ENCODE measurements at places on chromosomes 2 and 18.

- DNase-seq: no peak
Observed at GRCh38 chr2:63788071-63788470, 53.6 kb upstream of the UGP2 start.

DNA sequence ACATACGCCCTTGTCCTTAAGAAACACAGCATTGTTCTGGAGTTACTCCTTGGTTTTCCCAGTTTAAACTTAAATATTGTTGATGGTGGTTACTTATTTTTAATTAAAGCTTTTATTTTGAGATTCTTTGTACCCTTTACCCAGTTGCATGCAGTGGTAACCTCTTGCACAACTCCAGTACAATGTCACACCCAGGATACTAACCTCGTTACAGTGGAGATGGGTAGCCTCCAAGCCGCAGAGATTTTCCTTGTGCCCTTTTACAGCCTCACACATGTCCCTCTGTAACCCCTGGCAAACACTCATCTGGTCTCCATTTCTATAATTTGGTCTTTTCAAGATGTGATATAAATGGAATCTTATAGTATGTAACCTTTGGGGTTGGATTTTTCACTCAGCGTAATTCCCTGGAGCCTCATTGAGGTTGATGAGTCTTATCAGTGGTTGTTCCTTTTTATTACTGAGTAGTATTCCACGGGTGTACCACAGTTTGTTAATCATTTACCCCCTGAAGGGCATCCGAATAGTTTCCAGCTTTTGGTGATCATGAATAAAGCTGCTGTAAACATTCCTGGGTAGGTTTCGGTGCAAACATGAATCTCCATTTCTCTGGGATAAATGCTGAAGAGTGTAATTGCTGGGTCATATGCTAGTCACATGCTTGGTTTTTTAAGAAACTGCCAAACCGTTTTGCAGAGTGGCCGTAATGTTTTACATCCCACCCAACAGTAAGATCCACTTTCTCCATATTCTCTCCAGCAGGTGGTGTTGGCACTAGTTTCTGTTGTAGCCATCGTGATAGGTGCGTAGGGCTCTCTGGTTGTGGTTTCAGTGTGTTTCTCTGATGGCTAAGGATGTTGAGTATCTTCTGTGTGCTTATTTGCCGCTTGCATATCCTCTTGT, 68.6 kb downstream of the DGKD start:
- DNase-seq: no peak

- no peak for DNase-seq
Observed at GRCh38 chr2:170461889-170462288, 253.2 kb upstream of the SP5 start.

DNA sequence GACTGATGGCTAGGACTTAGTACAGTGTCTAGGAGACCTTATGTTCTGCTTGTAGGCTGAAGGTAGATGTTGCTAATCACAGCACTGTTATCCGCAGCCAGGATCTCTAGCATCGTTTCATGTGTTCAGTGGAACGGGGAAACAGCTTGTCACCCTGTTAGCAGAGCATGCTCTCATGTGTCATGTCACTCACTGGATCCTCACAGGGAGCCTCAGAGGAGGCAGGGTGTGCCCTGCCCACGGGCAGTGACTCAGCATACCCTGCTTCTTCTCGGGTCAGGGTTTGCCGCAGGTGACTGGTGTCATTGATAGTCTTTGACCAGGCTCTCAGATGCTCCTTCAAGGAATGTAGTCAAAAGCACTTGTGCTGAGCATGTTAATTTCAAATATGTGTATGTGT, 44.4 kb downstream of the RPIA start:
- no peak for DNase-seq

GRCh38 chr2:86790676-86791572, at the start of gene CD8A:
CD8A (minus strand) TSS chr2:86790913; CDS start chr2:86790825, 88 bp downstream.
- no peak for DNase-seq

GRCh38 chr18:57343833-57344232, 8.5 kb upstream of the ST8SIA3 start:
- no peak for DNase-seq

DNA sequence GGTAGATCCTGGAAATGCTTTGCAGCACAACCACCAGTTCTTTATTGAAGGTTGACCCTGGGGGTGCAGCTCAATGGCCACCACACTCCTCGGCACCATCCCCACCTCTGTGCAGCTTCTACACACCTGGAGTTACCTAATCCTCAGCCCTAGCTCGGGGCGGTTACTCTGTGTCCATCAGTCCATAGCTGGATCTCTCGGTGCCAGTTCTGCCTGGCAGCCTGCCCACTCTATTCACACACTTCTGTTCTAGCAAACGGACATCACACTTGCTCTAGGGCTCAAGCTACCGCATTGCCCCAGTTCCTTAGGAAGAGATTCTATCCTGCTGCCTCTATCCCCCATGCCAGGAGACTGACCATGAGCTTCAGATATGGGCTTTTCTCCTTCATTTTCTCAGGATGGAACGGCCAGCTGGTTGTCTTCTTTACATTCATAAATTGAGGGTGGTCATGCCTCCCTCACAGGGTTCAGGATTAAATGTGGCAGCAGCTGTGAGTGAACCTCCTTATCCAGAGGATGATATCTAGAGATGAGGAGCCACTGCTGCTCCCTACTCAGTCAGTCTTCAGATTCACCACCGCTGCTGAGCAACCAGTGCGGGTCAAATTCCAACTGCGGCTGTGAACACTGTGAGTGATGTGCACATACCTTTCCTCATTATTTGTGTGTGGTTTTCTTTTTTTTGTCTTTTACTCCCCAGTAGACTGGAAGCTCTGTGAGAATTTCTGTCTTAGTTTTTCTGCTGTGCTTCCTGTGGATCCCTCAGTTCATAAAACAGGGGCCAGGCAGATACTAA, 66.9 kb upstream of the TRIB2 start:
- DNase-seq: no peak

DNA sequence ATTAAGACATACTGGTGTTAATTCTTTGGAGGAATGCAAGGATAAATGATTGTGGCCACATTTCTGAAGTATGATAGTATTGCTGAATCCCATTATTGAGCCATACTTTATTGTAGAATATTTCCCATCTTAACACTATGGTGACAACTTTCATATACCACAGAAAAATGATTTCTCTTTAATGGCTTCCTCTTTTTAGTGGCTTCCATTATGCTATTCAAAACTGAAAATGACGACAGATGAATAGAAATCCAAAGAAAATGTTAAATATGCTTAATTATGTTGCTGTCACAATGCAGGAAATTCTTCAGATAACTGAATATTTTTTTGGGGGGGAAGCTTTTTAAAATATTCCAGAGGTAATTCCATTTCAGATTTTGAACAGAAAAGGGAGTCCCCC, 88.9 kb upstream of the TMEM200C start:
- no peak for DNase-seq

DNA sequence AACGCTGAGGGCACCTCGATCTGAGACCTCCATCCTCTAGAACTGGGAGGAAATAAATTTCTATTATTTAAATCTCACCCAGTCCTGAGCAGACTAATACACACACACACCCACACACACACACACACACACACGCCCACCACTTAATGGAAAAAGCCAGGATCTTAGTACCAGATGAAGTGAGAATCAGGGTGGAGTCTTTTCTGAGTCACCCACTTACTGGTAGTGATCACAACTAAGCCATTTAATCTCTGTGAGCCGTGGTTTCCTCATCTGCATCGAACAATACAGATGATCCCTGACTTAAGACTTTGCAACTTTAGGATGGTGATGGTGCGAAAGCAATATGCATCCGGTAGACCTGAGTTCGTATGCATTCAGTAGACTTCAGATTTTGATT, 18.6 kb downstream of the THNSL2 start:
- DNase-seq: no peak

- no peak for DNase-seq
Observed at GRCh38 chr2:209633911-209634310, 137.7 kb upstream of the UNC80 start.

GRCh38 chr2:40346535-40347354, 105.1 kb downstream of the SLC8A1 start:
- no peak for DNase-seq

- DNase-seq: no peak
Observed at GRCh38 chr2:218063486-218063885, 5.6 kb upstream of the RUFY4 start.

DNA sequence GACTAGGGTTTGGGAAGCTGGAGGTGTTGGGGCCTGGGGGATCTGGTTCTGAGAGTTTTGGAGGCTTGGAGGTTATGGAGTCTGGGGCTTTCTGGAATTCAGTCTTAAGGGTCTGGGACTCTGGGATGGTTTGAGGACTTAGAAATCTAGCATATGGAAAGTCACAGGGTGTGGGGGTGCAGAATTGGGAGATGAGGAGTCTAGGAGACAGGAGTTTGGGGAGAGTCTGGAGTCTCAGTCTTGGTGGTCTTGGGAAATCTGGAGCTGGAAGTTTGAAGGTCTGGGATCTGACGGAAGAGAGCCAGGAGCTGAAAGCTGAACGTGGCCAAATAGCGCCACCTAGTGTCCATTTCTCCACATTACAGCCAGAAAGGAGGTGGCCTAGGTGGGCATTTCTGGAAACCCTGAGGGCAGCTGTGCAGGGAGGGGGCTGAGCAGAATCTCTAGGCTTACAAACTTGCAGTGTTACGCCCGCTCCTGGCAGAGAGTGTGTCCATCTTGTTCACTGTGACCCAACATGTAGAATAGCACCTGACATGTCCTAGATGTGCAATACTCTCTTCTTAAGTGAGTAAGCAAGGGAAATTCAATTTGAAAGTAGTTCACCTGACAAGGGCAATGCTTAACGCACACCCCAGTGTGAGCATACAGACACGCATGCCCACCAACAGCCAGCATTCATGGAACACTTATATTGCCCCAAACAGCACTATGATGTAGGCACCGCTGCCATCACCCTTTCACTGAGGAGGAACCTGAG, 204.8 kb downstream of the TFCP2L1 start:
- DNase-seq: no peak

DNA sequence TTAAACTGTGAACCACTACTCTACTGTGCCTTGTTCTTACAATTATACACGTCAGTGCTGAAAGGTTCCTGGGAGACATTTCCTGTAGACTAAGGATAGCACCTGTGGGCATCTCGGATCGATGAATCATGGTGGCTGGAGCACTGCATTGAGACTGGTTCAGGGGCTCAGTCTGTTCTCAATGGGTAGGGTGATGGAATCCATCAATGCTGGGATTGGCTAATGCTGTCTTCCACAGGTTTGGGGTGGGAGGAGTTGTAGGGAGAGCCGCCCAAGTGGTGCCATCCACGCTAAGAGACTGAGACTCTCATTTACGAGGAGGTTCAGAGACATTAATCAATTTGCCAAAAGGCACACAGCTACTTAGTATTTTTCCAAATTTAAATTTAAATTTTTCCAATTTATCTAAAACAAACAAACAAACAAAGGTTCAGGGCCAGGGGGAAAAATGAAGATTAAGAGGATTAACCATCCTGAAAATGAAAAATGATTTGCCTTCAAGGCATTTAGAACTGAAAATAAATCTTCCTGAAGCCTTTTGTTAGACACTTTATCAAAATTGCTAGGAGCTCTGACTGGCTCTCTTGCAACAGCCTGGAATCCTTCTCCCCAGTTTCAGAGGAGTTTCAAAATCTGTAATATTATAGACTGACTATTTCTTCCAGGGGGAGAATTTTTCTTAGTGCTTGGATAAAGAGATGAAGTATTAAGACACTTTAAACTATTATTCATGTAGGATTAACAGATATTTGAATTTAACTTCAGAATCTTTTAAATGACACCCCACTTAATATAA, 359.2 kb downstream of the TGIF1 start:
- DNase-seq: no peak

- no peak for DNase-seq
Observed at GRCh38 chr2:147867050-147867449, 22.2 kb downstream of the ACVR2A start.

DNA sequence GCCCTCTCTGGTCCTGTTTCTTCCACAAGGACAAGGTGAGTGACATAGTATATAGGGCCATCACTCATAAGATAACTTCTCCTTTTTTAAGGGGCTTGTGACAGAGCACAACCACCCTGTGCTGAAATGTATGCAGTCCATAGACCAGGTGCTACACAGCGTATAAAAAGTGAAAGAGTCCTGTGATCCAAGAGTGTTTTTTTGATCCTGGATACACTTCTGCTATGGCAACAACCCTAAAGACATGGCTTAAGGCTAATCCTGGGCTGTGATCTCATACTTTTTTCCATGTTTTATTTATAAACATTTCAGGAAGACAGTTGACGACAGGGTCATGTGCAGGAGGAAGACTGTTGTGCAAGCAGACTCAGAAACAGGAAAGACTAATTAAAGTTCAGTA, 400.5 kb upstream of the TCF4 start:
- DNase-seq: no peak

DNA sequence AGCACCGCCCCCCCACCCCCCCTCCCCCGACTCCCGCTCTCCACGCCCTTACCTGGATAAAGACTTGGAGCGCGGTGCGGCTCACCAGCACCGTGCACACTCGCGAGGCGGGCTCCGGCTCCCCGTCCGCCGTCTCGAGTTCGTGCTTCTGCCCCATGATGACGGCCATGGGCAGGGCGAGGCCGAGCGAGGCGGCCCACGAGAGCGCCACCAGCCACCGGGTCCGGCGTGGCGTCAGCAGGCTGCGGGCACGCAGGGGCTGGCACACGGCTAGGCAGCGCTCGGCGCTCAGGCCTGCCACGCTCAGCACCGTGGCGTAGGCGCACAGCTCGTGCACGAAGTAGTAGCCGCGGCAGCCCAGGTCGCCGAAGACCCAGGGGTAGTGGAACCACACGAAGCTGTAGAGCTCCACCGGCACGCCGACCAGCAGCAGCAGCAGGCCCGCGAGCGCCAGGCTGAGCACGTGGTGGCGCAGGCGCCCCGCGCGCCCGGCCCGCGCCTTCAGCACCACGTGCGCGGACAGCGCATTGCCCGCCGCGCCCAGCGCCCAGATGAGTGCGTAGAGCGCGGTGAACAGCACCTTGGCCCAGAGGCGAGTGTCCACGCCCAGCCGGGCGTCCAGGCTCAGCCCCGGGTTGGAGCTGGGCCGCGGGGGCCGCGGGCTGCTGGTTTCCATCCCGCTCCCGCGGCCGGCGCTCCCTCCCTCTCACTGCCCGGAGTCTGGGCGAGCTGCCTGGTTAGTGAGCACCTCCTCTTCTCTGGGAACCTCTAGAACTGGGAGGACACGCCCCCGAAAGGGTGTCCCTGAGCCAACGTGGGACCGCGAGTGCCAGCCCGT, at the start of gene NTSR2:
TSS of gene NTSR2 (minus strand) at position 742 of the 838 bp plus-strand sequence. CDS start at position 676, 66 bp downstream.
- DNase-seq: no peak

DNA sequence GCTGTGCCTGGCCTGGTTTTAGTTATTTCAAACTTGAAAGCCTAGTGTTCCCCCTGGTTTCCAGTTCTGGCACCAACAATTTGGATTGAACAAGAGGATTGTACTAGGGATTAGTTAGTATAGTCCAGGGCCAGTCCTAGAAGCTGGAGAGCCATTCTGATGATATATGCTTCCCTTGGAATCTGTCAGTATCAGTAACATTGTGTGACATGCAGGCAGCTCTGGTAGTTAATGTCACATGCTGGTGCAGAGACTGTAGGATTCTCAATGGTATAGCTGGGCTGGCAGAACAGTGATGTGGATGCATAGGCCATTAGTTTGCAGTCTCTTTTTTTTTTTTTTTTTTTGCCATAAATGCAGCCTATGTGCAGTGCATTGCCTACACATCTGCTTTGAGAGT, 3.6 kb downstream of the MGAT5 start:
- DNase-seq: no peak
